Kidney epithelial cell (primary cell): ENCODE measurements at places on chromosomes 5 and 9.

GRCh38 chr9:132726576-132727130 lies 56.4 kb downstream of the GTF3C4 start:
- DNase-seq, result no peak

GRCh38 chr5:16862777-16863176 lies 73.3 kb downstream of the MYO10 start:
- no peak for DNase-seq

GRCh38 chr9:4139196-4139595 lies 160.7 kb downstream of the GLIS3 start:
- DNase-seq, result no peak

- no peak for DNase-seq
Measured at GRCh38 chr5:65925601-65926275, 637 bp upstream of the ERBIN start.

- no peak for DNase-seq
Measured at GRCh38 chr9:93678199-93679019, 102.0 kb downstream of the PHF2 start.

- no peak for DNase-seq
Measured at GRCh38 chr5:80753712-80754111, 98.9 kb upstream of the DHFR start.

- no peak for DNase-seq
Measured at GRCh38 chr9:37917801-37918664, 14.1 kb upstream of the SLC25A51 start.

DNA sequence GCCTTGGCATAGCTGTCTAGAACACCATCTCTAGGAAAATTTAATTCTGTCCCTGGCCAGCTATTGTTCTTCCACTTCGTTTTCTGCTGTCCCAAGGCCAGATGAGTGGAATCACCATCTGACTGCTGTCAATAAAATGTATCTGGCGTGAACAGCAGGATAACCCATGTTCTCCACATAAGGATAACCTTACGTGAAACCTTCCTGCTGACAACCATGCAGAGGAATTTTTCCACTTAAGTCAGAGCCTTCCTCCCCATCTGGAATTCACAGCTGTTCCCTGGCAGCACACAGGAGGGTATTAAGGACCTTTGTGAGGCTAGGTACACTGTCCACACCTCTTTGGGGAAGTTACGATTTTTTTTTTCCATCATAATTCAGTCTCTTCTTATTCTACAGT lies 28.6 kb downstream of the RNF44 start:
- no peak for DNase-seq

- no peak for DNase-seq
Measured at GRCh38 chr9:126158588-126159429, 167.8 kb upstream of the MVB12B start.

- no peak for DNase-seq
Measured at GRCh38 chr9:78112406-78112805, 80.8 kb upstream of the GNAQ start.

DNA sequence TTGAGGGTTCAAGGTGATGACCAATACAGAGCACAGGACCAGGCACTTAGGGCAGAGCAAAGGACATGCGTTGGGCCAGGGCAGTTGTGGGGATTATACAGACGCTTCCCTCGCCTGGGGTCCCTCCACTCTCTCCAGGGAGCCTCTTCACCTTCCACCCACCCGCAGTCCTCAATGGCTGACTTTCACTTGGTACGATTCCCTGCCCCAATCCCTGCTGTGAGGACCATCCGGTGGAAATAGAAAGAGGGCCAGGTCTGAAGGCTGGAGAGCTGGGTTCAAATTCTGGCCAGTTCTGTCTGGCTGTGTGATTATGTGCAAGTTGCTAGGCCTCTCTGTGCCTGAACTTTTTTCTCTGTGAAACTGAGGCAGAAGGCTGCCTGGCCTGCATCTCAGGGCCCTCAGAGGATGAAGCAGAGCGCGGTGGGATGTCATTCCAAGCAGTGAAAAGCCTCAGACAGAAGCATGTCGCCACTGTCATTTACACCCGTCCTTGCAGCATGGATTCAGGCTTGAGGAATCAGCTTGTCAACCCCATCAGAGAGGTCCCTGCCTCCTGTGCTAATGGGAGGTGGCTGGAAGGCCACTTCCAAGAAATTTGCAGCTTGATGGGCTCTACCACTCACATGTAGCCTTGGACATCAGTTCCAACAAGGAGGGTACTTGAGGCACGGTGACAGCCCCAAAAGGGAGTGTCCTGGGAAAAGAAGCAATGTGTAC lies 206.6 kb upstream of the IER5L start:
- no peak for DNase-seq

DNA sequence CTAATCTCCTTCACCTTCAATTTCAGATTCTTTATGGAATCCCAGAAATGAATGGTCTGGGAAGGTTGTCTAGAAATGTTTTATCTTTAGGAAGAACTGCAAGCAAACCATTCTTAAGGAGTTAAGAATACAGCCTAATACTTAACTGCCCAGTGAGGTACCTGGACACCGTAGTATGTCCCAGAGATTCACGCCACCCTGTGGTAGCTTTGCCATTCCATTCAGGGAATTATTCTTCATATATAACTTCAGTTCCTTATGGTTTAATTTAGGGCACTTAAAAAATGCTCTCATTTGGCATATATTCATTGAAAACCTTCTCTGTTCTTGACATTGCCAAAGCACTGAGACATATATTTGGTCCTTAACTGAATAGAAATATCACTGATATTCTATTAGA lies 49.7 kb downstream of the ACTBL2 start:
- DNase-seq, result no peak

- no peak for DNase-seq
Measured at GRCh38 chr9:115594557-115594956, 476.6 kb upstream of the TNC start.

DNA sequence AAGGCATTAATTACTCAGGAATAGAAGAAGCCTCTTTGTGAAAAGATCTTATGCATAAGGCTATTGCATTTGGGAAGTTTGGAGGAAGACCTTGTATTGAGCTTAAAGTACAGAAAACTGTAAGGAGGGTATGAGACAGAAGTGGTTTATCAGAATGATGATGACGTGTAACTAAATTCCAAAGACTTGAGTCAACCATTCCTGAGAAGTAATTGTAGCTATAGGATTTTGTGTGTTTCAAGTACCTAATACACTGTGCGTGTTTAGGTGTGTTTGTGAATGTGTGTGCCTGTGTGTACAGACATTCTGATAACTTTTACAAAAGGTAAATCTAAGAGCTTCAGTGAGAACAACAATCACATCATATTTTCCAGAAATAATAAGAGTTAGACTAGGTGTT lies 46.5 kb upstream of the IRX2 start:
- DNase-seq, result no peak

DNA sequence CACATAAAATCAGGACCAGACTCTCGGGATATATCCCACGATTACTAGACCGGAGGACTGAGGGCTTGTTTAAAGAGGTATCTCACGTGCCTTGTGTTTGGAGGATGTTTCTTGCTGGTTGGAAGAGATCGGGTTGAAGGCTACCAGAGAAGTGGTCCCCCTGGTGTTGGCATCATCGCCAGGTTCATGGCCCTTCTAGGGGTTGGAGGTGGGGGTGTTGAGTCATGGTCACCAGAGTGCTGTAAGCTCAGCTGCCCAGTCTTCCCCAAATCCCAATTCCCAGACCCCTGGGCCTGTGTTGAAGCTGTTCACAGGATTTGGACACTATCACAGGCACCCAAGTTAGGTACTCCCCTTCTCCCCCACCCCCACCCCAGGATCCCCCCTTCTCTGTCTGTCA lies 29.1 kb upstream of the PRDM12 start:
- DNase-seq, result no peak

DNA sequence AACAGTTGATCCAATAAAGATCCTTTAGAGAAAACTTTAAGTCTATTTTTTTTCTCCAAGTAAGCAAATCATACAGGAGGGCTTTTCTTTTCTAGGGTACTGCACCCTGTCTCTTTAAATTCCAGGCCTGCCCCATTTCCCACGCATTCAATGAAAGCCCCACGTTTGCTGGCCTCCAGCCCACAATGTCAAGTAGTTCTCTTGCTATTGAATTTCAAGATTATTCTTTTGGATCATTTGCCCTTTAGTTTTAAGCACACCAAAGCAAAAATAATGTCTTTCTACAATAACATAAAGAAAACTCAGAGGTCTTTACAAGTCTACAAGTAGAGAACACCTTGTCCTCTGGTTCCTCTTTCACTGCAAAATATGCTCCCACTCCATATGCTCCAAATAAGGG lies 15.6 kb downstream of the MLLT3 start:
- no peak for DNase-seq

- DNase-seq, result no peak
Measured at GRCh38 chr5:77016962-77017361, 13.2 kb upstream of the AGGF1 start.

- DNase-seq, result no peak
Measured at GRCh38 chr5:59317023-59317773, 576.3 kb downstream of the PDE4D start.

GRCh38 chr5:179240561-179240960 lies 104.7 kb downstream of the ADAMTS2 start:
- DNase-seq, result no peak

- no peak for DNase-seq
Measured at GRCh38 chr5:113371721-113372196, 63.0 kb downstream of the TSSK1B start.

GRCh38 chr5:146007270-146007669 lies 70.9 kb downstream of the SH3RF2 start:
- DNase-seq, result no peak
